Pons (tissue), 1 donor: ENCODE measurements at places on chromosomes 12 and 14.

DNA sequence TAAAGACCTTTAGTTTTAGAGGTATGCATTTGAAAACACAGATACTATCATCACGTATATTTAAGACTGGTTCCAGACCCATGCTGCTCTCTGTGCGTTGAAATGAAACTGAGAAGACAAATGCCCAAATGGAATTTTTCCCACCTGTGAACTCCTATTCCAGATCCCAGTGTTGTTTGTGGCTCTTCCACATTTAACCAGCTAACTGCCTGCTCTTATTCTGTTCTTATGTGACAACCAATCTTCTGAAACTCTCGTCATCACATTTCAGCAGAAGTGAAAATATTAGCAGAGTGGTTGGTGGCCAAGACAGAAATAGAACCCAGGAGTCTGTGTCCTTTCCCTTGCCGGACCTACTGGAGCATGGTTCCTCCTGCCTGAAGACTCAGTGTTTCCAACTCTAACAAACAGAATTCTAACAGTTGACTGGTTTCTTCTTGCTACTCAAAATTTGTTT lies 460.2 kb downstream of the RAD51B start:
- peak; percentile 34 for DNase-seq

GRCh38 chr12:13454991-13455777 lies 258.7 kb downstream of the EMP1 start:
- no peak for DNase-seq

DNA sequence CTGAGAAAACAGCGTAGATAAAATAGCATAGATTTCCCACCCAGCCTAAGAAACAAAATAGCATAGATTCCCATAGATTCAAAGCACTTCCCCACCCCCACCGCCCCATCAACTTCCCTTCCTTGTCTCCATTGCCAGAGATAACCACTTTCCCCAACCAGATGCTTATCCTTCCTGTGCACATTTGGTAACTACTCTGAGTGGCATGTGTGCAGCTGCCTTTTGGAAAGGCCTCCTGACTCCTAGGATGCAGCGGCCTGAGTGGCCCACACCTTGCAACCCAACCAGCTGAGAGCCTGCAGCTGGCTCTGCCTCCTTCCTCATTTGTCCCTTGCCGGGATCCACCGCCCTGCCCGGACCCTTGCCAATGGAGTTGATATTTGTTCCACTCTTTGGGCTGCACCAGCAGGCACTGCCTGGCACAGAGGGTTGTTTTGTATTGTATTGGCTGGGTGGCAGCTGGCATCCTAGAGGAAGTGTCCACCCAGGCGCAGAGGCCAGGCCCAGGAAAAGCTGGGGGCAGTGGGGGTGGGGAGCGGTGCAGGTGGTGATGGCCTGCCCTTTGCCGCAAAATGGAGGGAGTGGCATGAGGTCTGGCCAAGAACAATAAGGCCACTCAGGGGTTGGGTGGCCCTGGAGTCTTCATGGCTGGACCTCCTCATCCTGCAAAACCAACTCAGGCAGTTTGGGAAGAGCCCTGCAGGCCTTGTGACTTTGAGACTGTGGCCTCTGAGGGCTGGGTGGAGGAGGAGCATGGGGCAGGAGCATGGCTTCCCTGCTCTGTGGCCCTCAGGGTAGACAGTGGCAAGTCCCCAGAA lies 4.9 kb downstream of the SLC48A1 start:
- peak; percentile 99 for DNase-seq

DNA sequence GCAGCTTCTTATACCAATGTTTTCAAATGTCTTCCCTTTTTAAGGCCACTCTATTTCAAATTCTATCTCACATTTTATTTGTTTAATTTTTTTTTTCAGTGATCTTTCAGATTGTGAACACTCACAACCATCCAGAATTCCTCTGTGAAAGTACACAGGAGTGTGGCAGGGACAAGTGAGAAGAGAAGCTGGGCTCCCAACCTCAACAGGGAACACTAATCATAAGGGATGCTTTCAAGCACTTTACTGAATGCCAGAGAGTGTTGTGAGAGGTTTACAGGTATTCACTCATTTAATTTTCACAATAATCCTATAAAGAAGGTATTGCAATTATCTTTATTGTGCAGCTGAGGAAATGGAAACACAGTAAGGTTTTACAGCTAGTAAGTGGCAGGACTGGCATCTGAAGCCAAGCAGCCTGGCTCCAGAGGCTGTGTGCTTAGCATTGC lies 60.1 kb upstream of the PYGL start:
- DNase-seq = no peak

DNA sequence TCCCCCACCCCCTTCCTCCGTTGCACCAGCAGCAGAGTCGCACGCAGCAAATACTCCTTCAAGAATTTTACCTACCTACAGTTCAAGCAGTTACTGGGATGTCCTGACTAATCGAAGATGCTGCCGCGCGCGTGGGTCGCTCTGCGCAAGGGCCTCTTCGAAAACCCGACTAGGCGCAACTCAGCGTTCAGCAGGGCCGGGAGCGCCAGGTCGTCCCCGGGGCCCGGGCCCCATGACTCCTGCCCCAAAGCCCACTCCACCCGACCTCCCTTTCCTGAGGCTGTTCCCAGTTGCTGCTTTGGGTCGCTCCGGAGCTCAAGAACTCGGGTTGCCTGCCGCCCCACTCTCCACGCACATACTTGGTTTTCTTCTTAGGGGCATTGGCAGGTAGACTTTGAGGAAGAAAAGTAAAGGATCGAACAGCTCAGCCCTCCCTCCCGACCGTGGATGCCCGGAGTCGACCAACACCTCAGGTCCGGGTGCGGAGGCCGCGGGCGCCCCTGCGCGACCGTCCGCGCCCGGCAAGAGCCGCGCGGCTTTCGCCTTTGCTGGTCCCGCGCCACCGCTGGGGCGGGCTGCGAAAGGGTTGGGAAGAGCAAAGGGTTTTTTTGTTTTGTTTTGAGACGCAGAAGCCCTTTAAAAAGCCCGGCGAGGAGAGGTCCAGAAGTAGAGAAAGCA lies 1.9 kb downstream of the BMP4 start:
- no peak for DNase-seq

DNA sequence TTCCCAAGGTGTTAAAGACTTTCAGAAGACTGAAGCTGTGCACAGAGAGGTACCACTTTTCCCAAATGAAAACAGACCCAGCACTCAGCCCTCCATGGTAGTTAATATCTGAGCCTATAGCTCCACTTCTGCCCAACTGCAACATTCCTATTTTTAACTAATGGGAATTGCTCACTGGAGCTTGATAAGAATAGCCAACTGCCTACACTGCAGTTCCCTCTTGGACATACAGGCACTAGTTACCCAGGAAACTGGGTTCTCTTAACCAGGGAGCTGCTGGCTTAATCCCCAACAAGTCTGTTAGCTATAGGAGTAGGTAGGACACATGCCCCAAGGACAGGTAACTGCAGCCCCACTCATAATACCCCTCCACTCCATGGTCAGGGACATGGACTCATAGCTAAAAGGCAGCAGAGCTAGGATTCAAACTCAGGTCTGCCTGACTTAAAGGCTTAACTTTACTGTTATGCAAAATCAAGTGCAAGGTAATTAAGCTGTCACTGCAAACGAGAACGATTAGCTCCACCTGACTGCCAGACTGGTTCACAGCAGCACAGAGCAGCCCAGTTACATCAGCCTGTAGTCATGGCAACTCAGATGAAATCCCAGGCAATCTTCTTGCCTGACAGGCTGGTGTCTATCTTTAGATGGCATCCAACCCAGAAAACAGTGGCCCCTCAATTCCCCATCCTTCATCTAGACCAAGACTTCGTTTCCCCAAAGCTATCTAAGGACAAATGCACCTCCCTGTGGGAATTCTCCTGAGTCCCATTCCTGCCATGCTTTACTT lies 77.1 kb upstream of the ACTN1 start:
- no peak for DNase-seq

DNA sequence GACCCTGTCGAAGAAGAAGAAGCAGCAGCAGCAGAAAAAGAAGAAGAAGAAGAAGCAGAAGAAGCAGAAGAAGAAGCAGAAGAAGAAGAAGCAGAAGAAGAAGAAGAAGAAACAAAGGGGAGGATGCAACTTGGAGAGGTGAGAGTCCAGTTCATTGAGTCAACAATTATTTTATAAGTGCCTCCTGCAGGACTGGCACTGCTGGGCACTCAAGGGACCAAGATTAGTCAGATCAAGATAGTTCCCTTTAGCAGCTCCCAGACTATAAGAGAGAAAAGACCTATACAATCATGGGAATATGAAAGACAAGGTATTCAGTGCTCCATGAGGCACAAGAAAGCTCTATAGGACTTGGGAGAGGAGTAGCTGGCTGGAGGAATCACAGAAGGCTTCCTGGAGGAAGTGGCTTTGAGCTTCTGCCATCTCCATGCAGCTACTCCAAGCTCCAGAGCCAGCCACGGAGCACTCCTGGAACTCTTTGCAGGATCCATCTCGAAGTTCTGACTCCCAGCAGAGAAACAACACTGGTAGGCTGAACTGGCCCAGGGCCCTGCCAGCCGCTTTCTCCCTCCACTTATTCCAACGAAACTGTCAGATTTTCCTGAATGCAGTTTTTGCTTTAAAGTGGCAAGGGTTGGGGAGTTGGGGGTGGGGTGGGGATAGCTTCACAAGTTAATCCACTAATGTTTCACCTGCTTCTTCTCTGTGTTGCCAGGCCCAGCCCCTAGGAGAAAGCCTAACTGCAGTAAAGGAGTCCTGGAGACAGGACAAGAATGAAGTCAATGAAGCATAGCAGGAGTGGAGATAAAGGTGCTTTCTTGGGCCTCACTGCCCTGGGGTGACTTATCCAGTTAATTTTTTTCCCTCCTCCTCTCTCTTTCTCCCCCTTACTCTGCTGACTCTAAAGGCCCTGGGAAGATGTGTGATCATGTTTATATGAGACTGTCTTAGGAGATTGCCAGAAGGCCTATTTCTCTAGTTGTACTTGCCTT lies 140.1 kb upstream of the PARP11 start:
- no peak for DNase-seq

DNA sequence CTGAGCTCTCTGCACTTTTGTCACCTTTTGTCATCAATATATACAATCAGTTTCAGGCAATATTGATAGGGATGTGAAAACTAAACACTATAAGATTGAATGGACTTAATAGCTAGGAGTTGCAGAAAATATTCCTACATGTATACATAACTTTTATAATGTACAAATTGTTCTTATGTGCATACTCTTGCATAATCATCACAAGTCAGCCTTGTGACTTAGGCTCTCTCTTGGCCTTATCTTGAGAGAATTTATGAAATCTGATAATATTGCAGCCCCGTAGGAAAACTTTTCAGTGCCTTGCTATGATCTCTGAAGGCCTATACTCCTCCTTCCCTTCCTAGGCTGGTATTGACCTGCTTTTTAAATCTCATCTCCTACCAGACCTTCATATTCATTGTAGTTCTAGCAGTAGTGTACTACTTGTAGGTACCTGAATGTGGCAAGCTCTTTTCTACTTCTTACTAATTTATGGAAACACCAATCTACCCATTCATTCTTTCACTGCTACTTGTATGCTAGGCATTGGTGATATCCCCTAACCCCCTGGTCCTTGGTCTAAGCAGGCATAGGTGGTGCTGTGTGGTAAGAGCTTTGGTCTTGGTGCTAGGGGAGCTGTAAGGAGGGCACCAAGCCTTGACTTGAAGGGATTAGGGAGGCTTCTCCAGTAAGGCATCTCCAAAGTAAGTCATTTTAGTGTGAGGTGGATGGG lies 100.0 kb downstream of the PRKCH start:
- no peak for DNase-seq

- DNase-seq = no peak
Observed at GRCh38 chr12:26095186-26095585, 29.7 kb downstream of the BHLHE41 start.

- no peak for DNase-seq
Observed at GRCh38 chr14:63504648-63505047, 38.5 kb downstream of the PPP2R5E start.

DNA sequence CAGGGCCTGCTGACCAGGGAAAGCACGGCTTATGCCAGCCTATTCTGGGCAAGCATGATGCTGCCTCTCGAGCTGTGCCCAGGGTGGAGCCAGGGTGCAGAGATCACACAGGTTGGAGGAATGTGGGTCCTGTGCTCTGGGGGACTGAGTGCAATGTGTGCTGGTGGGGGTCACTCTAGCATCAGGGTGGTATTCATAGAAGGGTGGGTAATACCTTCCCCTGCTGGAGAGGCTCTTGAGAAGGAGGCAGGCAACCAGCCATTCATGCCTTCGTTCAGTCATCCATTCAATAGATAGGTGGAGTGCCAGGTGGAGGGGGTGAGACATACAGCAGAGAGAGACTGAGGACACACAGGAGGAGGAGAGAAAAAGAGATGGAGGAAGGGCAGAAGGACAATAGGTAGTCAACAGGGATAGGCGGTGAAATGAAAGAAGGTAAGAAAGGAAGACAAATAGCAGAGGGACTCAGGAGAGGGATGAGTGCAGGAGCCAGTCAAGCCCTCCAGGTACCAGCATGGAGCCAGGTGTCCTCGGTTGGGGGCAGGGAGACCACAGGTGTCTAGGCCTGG lies 5.2 kb upstream of the ZNF385A start:
- DNase-seq = no peak

DNA sequence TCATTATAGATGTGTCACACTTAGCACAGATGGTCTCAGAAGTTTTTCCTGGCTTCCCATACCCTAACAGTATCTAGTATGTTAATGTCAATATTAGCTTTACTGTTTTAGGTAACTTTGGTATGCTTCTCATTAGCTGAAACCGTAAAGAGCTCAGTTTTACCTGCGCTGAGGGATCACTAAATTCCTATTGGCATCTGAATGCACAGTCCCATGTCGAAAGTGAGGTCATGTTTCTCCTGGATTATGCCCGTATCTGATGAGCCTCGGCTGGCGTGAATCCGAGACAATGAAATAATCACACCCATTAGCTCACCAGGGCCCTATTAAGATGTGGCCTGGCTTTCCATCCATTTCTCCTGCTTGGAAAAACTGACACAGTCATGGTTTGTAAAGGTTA lies 418.2 kb downstream of the ZFP36L1 start:
- DNase-seq = no peak

- DNase-seq = no peak
Observed at GRCh38 chr12:132601171-132601883, 9.1 kb downstream of the LRCOL1 start.

GRCh38 chr14:56224691-56225681 lies 106.8 kb downstream of the PELI2 start:
- no peak for DNase-seq

- no peak for DNase-seq
Observed at GRCh38 chr14:99586761-99587459, 17.1 kb downstream of the CCDC85C start.

DNA sequence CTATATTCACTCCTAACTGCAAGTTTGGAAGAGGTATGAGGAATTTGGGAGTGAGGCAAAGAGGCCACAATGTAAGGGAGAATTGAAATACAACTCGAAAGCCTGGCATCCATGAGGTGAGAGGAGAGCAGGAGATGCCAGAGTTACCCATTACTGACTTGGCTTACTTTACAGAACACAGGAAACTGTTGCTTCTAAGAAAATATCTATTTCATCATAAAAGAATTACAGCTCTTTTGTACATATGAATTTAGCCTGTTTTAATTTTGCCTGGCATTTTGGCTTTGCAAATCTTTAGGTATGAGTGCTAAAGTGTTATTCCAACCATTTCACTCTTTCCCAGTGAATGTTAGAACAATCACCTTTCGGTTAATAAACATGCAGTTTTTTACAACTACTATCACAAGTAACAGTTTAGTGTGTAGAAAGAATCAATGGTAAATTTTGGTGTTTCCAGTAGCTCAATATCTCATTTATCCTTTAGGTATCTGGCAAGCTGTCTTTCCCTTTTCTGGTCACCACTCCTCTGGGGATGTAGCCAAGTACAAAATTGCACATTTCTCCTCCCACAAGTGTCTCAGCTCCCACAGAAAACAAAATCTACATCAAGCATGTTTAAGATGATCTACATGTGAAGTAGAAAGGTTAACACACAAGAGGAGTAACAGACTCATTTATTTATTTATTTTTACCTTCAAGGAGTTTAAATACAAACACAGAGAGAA lies 196.6 kb upstream of the DCN start:
- no peak for DNase-seq
